ENCODE measurements at places on chromosomes 3 and 15.

DNA sequence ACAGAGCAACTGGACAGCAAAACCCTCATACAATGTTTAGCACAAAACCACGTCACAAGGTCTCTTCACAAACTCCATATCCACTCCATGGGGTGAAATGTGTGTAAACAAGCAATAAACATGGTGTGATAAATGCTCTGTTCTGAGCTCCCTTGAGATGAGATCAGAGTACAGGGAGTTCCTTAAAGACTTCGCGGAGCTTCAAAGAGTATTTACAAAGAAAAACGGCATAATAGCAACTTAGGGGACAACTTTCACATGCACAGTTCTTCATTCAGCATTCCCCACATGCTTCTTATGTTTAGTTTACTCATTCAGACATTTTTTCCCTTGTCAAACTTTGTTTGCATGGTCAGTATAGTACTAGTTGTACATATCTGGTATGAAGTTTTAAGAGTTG, 52.5 kb upstream of the SUCLG2 start:
- DNase-seq: no peak

- no peak for DNase-seq
These were observed 704.7 kb upstream of the ARPP21 start for GRCh38 chr3:34934660-34935059.

GRCh38 chr15:51030649-51031316, 63.9 kb downstream of the TNFAIP8L3 start:
- DNase-seq: no peak

DNA sequence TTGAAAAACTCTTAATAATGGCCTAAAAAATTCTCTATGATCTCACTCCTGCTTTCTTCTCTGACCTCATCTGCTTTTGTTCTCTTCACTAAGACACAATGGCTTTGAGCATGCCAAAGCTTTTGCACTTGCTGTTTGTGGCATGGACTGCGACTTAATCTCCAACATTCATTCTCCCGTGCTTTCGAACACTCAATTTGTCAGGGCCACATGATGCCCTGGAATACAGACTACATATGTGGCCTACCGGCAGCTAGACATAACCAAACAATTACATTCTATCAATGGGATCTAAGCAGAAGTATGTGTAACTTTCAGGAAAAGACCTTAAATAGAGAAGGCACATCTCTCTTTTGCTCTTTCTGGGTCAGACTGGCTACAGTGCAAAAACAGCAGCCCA, 506.5 kb downstream of the MAGI1 start:
- no peak for DNase-seq

DNA sequence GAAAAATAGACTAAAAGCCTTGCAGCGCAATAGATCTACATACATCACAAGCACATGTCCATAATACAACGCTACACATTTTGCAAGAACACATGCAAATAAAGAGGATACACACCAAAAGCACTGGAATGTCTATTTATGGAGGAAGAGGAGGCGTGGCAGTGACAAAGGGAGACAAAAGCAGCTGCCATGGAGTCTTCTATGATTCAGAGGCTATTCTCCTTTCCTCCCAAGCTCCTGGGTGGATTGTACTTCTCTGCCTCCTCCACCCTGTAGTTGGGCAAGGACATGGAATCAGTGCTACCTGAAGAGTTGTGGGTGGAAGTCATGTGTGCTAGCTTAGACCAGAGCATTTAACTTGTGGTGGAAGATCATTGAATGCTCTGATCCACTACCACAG, 57.9 kb upstream of the ABHD2 start:
- DNase-seq: no peak

DNA sequence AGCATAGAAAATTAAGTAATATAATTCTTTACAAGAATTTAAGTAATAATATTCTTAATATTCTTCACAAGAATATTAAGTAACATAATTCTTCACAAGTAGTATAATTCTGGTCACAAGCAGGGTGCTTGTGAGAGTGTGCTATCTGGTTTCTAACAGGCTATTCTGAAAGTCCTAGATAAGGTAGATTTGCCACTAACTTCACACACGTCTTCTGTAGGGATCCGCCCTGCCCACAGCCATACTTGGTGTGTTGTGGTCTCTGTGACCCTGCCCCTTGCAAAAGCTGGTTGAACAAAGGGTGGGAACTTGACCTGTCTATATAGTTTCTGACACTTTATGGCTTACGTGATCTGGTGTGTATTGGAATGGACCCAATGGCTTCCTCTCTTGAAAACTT, 253.4 kb upstream of the MDFIC2 start:
- no peak for DNase-seq

- no peak for DNase-seq
These were observed 23.1 kb upstream of the MCCC1 start for GRCh38 chr3:183122257-183122932.

GRCh38 chr3:48595075-48595525, at the start of gene COL7A1:
Gene COL7A1 (minus strand): TSS chr3:48595329. CDS start chr3:48595159, 170 bp downstream.
- DNase-seq: no peak

DNA sequence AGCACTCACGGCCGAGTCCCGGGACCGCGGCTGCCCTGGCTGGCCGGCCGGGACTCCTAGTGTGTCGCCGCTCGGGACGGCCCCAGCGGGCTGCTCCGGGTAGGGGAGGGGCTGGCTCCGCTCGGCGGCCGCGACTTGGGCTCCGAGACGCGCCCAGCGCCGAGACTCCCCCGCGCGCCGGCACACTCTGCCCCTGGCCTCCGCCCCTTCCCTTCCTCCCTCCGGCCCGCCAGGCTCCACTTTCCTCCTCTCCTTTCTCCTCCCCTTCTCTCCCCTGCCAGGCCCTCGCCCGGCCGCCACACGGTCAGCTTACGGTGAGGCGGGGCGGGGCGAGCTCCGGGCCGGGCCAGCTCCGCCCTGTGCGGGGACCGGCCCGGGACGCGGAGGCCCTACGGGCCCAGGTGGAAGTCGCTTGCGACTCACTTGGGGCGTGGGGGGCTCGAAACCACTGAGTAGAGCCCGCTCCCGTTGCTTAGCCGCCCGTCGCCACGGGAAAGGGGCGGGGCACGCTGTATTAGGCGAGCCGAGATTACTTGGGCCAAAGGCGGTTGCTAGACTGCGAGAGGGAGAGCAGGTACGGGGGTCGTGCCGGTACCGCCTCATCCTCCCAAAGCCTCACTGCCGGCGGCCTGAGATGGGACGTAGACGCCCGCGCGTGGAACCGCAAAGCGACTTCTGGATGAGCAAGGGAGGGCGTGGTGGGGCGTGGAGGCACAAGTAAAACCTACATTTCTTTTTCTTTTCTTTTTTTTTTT, at the start of gene ITGB5:
Gene ITGB5, minus strand, starts transcription at position 189 of the 755 bp plus-strand sequence. CDS start 365 bp downstream, outside the sequence.
- DNase-seq: no peak

GRCh38 chr15:42063122-42063848, 31.1 kb downstream of the PLA2G4D start:
- no peak for DNase-seq

GRCh38 chr3:8678751-8679150, 34.2 kb upstream of the SSUH2 start:
- DNase-seq: no peak

GRCh38 chr3:136979204-136979603, 21.4 kb downstream of the IL20RB start:
- DNase-seq: no peak

- DNase-seq: no peak
These were observed 7.2 kb downstream of the SH3BP5 start for GRCh38 chr3:15325228-15325627.

DNA sequence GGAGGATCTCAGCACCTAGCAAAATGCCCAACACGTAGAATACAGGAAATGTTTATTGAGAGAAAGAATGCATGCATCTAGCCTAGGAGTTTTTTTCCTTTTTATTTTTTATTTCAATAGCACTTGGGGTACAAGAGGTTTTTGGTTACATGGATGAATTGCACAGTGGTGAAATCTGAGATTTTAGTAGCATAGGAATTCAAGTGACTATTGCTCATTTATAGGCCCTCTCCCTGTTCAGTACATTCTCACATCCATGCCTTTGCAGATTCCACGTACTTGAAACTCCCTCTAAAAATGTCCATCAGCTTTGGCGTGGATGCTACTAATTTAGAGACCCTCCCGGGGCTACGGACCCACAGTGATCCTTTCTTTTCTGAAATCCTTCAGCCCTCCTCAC, 61.7 kb upstream of the PIAS1 start:
- no peak for DNase-seq

DNA sequence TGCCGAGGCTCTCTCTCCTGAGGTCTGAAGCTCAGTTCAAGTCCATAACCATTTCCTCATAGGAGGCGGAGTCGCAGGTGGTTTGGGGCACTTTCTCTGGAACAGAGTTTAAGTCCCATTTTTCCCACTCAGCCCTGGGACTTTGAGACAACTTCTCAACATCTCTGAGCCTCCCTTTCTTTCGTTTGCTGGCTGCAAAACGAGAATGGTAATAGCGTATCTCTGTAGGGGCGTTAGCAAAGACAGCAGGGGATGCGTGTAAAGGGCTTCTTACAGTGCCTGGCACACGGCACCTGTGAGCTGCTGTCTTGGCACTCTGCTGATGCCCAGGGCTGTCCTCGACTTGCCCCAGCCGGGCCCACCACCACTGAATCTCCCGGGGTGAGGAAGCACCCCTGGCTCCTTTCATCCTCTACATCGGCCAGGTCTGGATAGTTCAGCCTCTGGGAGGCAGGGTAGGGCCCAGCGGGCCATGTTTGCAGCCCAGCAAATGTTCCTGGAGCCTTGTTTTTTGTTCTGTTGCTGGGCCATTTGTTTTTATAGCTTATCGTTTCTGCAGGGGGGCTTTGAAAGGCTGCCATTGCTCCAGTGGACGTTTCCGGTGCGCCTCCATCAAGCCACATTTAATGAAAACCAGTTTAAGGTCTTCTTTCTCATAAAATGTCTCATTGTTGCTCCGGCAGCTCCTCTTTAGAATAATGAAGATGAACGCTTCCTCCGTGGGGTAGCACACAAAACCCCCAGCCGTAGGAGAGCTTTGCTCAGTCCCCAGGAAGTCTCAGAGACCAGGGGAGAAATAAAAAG, 60.0 kb upstream of the WNT5A start:
- DNase-seq: no peak

- no peak for DNase-seq
These were observed 253.6 kb downstream of the UACA start for GRCh38 chr15:70509731-70510143.

DNA sequence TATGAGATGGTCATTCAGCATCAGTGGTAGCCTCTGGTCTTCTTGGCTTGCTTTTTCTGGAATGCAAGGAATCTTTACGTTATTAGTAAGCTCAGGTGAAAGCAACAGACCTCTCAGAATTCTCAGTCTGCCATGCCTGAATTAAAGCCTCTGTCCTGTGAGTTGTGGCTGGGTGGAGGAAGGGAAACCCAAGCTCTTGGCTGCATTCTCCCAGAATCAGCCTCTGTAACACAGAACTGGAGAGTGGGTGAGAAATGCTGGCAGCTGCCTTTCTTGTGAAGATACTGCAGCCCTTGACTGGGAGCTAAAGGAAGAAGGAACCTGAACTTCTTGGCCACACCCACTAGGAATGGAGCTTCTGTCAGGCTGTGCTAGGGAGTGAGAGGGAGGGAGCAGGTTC, 505.8 kb downstream of the EPHA3 start:
- DNase-seq: no peak

DNA sequence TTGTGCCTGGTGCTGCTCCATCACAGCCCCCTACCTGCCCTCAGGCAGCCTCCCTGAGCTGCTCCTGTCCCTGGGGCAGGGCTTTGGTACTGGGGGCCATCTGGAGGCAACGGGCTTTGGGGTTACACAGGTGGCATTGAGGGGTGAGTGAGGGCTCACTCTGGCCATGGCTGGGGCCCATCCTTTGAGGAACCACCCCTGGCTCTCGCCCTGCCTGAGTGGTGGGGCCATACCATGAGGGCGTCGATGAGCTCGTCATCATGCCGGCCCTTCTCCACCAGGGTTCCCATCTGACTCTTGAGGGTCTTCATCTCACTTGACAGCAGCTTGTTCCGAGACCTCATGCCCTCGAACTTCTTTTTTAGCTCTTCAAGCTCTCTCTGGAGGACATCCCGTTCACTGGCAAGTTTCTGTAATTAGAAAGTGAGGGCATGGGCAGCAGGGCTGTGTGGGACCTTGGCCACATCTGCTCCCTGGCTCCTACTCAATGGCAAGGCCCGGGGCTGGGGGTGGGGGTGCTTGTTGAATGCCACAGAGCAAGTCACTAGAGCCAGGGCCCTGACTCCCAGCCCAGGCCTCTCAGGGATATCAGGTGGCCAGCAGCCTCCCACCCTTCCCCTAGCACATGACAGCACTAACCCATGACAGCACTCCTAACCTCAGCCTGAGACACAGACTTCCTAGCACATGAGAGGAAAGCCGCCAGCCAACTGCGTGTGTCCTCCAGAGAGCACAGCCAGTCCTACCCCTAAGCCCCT, 33.5 kb downstream of the CCDC13 start:
- DNase-seq: no peak

GRCh38 chr15:84582583-84583157, 18.1 kb upstream of the ZSCAN2 start:
- DNase-seq: no peak

GRCh38 chr3:43023066-43023465, 44.0 kb downstream of the GASK1A start:
- DNase-seq: no peak

DNA sequence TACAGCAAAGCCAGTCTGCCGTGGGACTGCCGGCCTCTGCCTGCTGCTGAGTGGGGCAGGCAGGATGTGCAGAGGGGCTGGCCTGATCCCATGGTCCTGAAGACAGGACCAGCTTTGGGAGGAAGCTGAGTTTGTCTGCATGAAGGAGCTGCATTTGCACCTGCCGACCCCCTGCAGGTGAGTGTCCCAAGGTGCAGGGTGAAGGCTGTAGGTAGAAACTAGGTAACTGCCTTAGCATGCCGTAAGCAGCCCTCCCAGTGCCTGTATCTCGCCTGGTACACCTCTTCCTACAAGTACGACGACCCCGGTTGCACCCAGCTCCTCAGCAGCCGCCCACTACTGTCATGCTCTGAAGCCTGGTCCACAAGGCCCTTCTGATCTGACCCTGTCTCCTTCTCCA, 34.9 kb downstream of the AMOTL2 start:
- no peak for DNase-seq

GRCh38 chr3:46676601-46677410, 16.7 kb downstream of the ALS2CL start:
- DNase-seq: no peak

DNA sequence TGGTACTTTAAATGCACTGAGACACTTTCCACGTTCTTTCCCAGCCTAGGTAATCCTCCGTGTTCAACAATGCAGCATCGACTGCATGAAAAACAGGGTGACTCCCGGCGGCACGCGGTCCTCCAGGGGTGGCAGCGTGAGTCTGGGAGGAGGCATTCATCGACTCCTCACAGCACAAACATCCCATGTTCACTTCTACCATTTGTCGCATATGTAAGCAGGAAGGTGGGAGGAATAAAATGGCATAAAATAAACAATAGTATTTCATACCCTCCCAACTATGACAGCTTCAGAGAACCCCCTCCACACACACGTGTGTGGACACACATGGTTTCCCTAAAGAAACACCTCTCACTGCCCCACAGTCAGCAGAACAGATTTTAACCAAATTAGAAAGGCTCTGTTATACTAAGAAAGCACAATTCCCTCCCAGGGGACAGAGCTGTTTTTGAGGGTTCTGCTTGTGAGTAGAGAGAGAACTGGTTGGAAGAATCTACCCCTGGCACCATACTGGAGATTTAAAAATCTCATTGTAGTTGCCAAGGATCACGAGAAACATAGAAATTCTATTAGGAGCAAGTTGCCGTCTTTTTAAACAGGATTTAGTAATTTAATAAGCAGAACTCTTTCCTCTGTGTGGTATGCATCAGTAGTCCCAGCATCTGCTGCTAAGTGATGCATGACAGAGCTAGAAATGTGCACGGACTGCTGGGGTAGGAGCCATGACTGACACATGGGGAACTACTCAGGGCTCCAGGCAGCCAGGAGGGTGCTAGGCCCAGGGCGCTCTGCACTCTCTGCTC, 6.0 kb downstream of the FAM43A start:
- no peak for DNase-seq

GRCh38 chr3:161925749-161926360, 429.2 kb downstream of the OTOL1 start:
- DNase-seq: no peak
